HT1080 (cell line): ENCODE measurements at places on chromosomes 11 and 22. TPM values are rescaled to one million over a fixed set of nuclear protein-coding genes. Genes with fewer than 3 reads are reported as not detected.

Gene MAJIN
- total RNA-seq: not detected in 2 replicates

GRCh38 chr11:16194566-16194965 lies 161.8 kb downstream of the SOX6 start:
- peak; percentile 9 for DNase-seq

GRCh38 chr22:19351604-19352003 lies 60.1 kb upstream of the CLTCL1 start:
- no peak for DNase-seq

GRCh38 chr11:114279792-114280546 lies 16.2 kb upstream of the NNMT start:
- peak; percentile 49 for DNase-seq

GRCh38 chr22:27554106-27554811 lies 247.3 kb downstream of the MN1 start:
- peak; percentile 8 for DNase-seq

Gene SHISA8
- 1.0 and 8.8 TPM in 2 replicates for total RNA-seq

GRCh38 chr11:130131961-130132850 lies 27.4 kb upstream of the ST14 start:
- DNase-seq: peak; percentile 66

- DNase-seq: no peak
These were observed 297.2 kb upstream of the ANO5 start for GRCh38 chr11:21895686-21896085.

Gene ZNF143
- total RNA-seq: 22.6 and 31.6 TPM in 2 replicates
